ENCODE measurements at places on chromosomes 11 and 22.

DNA sequence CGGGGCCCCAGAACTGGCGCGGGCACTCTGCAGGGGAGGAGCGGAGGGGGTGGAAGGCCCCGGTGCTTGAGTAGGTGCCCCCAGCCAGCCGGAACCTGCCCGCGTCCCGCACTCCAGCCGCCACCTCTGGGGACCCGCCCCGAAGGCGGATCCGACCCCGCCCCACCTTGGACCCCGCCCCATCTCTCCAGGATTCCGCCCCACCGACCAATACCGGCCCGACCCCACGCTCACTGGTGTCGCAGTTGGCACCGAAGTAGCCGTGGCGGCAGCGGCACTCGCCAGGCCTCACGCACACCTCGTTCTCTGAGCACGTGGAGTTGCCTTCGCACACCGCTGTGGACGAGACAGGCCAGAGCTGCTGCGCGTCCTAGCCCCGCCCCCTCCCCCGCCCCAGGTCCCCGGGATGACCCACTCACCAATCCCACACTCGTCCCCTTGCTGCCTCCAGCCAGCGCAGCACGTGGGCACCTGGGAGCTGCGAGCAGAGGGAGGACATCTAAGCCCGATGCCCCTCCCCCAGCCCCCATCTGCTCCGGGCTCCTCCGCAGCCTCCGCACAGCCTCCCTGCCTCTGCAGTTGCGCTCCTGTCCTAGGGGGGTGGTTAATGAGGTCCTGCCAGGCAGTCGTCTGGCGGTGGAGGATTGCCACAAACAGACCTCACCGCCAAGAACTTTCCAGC lies 6.0 kb downstream of the SCARF2 start:
- peak; percentile 66 for DNase-seq

- DNase-seq = no peak
These were observed 2.7 kb downstream of the DCDC1 start for GRCh38 chr11:31366795-31367194.

DNA sequence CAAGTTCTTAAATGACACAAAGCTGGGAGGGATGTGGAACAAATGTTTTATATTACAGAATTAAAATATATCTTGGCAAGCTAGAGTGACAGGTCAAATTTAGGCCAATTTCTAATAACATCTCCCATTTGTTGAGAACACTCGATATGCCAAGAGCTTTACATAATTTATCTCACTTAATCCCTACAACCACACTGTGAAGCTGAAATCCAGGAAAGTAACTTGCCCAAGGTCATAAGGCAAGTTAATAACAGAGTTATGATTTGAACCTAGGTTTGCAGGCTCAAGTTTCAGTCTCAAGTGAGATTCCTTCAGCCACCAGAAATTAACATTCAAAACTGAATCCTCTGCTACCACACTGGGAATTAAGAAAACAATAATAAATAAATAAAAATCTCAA lies 38.3 kb downstream of the RAB30 start:
- no peak for DNase-seq

GRCh38 chr11:128346804-128347203 lies 240.6 kb downstream of the ETS1 start:
- no peak for DNase-seq

- no peak for DNase-seq
These were observed 38.1 kb upstream of the SWAP70 start for GRCh38 chr11:9625728-9626127.

- DNase-seq = no peak
These were observed 32.7 kb downstream of the PRDM10 start for GRCh38 chr11:129969920-129970319.

DNA sequence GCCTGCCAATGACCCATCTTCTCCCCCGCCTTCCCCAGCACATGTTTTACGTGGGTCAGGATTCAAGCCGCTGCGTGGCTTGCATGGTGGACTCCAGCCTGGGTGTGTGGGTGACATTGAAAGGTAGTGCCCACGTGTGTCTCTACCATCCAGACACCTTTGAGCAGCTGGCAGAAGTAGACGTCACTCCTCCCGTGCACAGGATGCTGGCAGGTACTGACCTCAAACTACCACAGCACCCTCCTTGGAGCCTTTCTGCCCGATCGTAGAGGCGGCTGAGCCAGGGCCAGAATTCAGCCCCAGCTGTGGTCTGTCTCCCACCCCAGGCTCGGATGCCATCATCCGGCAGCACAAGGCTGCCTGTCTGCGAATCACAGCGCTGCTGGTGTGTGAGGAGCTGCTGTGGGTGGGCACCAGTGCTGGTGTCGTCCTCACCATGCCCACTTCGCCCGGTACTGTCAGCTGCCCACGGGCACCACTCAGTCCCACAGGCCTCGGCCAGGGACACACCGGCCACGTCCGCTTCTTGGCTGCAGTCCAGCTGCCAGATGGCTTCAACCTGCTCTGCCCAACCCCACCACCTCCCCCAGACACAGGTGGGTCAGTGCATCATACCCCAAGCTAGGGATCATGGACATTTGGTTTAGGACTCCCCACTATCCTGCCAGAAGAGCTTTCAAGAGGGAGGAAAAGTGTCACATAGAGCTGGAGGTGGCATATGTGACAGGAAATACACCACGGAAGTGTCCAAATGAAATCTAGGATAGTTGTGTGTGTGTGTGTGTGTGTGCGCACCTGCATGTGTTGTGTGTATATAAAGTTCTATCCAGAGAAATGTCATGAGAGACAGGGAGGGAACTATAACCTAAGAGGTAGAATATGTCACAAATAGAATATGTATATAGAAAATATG lies 10.6 kb upstream of the RELT start:
- no peak for DNase-seq

DNA sequence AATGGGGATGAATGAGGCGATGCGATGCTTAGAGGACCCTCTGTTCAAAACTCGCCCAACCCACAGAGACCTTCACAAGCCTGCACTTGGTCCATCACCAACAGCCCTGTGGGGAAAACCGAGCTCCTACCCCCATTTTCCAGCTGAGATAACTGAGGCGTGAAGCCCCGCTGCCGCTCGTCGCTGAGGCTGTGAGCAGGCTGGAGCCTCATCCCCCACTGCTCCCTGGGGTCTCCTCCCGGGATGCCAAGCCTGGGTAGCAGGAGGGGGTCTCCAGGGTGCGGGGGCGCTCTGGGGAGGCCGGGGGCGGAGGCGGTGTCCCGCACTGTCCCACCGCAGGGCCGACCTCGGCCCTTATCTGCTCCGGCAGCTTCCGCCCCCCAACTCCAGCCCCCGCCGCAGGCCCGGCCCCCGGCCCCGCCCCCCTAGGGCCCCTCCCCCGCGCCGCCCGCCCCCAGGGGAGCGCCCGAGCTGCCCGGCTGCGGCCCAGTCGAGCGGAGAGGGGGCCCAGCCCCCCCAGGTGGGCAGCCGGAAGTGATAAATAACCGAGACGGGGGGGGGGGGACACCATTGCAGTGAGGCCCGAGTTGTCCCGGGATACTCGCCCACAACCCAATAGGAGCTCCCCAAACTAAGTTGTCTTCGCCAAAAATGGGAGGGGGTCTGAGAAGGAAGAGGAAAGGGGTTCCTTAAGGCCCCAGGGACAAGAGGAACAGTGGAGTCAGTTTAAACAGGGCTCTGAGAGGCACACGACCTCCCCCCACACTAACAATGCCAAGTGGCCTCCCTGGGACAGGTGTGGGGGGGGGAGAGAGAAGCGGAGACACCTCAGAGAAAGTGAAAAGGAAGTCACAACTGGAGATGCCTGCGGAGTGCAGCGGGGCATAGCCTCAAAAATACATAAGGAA lies 8.3 kb upstream of the SLC39A13 start:
- DNase-seq = no peak

- DNase-seq = no peak
These were observed 7.3 kb upstream of the GTSE1 start for GRCh38 chr22:46289244-46289891.

DNA sequence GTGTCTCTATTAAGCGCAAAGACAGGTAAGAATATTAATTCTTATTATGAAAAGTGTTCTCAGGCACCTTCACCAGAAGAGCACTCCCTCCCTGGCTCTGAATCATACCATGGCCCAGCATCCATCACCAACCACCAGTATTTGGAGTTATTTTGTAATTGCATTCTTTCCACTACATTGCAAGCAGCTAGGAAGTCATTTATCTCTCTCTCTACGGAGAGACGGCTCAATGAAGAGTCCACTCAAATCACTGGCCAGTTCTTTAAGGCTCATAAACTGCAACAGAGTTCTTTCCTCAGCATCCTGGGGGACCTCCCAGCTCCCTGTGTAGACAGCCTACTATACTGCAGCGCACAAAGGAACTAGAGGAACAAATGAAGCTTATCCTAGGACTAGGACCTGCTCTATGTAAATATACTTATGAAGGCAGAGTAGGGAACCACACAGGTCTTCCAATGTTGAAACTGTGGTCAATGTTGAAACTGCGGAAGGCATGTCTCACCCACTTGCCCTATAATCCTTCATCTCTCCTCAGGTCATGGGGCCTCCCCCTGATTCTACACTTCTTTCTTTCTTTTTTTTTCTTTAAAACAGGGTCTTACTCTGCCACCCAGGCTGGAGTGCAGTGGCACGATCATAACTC lies 63.4 kb downstream of the AAMDC start:
- DNase-seq = no peak

DNA sequence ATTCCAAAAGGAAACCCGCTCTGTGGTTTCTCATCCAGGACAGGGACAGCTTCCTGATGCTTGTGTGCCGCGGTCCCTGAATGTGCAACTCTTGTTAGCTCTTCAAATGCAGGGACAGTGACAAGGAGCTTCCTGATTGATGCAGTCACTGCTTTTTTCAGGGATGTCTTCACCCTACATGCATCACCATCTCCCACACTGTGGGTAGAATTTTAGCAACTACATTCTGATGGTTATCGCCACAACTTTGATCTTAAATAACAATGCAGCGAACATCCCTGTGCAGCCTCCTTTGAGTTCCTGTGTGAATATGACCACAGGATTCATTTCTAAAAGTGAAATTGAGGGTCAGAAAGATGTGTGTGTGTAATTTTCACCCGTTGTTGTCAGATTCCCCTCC lies 115.0 kb downstream of the GGTLC2 start:
- DNase-seq = no peak

DNA sequence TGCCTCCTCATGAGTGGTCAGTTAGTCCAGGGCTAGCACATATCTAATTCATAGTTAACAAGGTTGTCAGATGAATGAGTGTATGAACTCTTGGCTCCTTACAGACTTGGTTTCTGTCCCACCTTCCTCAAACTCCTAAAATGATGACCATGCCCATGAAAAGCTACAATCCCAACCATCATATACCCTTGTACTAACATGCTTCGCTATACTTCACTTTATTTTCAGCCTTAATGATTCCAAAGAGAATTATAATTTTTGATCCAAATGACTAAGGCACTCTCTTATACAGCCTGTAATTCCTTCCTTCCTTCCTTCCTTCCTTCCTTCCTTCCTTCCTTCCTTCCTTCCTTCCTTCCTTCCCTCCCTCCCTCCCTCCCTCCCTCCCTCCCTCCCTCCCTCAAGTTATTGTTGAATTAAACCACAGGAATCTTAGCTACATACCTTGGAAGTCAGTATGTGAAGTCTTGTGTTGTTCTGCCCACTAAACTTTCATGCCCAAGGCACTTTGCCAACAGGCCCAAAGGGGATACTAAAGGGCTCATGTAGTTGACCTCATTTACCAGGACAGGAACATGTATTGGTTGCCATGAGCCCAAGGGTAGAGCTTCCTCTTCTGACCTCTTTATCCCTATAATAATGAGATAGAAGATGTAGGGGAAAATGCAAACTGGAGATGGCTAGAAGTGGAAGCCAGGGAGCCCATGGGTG lies 37.4 kb downstream of the CALCA start:
- no peak for DNase-seq

DNA sequence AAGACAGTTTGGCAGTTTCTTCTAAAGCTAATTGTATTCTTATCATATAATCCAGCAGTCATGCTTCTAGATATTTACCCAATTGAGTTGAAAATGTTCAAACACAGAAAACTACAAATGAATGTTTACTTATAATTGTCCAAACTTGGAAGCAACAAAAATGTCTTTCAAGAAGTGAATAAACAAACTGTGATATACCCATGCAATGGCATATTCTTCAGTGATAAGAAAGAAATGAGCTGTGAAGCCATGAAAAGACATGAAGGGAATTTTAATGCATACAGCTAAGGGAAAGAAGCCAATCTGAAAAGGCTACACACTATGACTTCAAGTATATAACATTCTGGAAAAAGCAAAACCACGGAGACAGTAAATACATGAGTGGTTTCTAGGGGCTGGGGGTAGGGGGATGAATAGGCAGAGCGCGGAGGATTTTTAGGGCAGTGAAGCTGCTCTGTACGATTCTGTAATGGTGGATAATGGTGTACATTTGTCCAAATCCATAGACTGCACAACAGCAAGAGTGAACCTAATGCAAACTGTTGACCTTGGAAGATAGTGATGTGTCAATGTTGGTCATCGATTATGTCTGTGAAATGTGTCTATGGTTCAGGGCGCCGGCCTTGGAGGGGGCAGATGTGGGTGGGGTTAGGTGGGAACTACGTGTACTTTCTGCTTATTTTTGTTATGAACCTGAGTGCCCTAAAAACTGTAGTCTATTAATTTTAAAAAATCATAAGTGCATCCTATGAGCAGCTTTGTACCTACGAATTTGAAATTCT lies 424.9 kb downstream of the TBC1D22A start:
- no peak for DNase-seq

GRCh38 chr22:30875481-30876215 lies 92.9 kb downstream of the MORC2 start:
- DNase-seq = peak; percentile 66

GRCh38 chr22:48334971-48335370 lies 1492.7 kb downstream of the BRD1 start:
- DNase-seq = no peak

DNA sequence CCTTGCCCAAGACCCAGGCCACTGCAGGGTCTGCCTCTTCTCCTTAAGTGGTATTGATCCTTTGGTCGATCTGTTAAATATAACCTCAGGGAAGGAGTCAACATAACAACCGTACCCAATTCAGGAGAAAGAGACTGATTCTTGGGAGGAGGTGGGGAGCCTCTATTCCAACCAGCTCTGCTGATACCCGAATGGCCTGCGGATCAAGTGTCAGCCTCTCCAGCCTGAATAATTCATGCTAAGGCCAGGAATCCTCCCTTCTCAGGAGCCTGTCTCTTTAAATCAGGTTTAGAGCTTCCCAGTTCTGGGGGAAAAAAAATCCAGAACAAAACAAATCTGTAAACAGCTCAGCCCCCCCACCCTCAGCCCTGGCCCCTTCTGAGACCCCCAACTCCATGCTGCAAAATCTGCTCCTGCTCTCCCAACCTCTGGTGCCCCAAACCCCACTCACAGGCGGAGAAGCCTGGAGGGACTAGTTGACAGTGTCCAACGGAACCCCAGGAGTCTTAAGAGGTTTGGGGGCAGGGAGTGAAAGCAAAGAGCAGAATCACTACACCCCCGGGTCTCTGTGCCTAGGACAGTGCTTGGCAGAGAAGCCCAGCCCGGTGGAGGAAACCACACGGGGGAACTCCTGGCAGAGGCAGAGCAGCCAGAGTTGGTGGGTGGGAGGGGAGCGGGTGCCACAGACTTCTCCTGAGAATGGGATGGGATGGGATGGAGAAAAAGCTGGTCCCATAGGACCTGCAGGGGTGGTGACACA lies 863 bp upstream of the TPBGL start:
- no peak for DNase-seq

- DNase-seq = no peak
These were observed 13.1 kb upstream of the MS4A10 start for GRCh38 chr11:60771879-60772525.
